Endodermal cell (in vitro differentiated cells): ENCODE measurements at places on chromosomes 3 and 15. TPM values are rescaled to one million over a fixed set of nuclear protein-coding genes. Genes with fewer than 3 reads are reported as not detected.

P2RY14 gene
- total RNA-seq, result not detected in 3 replicates

SNRPA1 gene
- total RNA-seq, result 111 and 121 TPM in 2 replicates

VWA5B2 gene
- 0.69 to 1.5 TPM (median 0.97 TPM) in 3 replicates for total RNA-seq

ESYT3 gene
- 6.8 and 7.7 TPM in 2 replicates for total RNA-seq

- H3K4me1 ChIP-seq, result no peaks in the 10 kb centered on the region
- no peaks in the 10 kb centered on the region for H3K27me3 ChIP-seq
- H3K4me3 ChIP-seq, result no peak overlapping the region
- DNase-seq, result no peak
- H3K36me3 ChIP-seq, result no peaks in the 10 kb centered on the region
These were observed 7.9 kb upstream of the BCL2A1 start for GRCh38 chr15:79978655-79979514.

DNA sequence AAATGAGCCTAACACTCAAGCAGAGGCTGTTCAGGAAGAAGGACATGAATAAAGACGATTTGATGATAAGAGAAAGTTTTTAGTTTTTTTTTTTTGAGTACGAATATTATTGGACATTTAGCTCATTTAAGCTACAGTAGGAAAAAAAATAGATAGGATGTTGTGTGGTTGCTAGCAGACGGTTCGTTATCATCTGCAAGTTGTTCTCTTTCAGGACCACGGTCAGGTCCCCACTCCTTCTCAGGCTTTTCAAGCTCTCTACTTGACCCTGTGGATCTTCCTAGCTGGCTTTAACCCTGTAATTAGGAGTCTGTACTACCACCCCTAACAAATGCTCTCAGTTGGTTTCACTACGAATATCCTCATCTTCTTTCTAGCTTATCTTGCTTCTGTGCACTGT lies 1.1 kb downstream of the KCNH8 start:
- H3K27me3 ChIP-seq, result no peaks in the 10 kb centered on the region
- H3K4me3 ChIP-seq, result peak overlapping the region; percentile 92
- H3K27ac ChIP-seq, result no peak overlapping the region
- peaks cover 8% of the 10 kb centered on the region for H3K4me1 ChIP-seq
- H3K36me3 ChIP-seq, result no peaks in the 10 kb centered on the region
- DNase-seq, result peak; percentile 86

DNA sequence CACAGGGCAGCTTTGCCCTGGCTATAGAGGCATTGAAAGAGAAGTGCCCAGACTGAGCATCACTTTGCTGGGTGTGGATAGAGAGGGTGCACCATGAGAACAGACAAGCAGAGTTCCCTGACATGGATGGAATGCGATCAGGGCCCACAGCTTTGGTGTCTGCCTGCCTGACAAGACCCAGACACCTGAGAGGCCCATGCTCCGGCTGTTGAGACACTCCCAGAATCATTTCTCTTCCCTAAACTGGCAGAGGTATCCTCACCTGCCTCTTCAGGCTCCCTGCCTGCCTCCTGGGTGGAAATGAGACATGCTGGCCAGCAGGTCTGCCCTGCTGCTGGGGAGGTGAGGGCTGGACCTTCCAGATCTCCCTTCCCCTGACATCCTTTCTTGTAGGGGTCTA lies 10.4 kb upstream of the CHST14 start:
- no peak overlapping the region for H3K4me3 ChIP-seq
- H3K27me3 ChIP-seq, result no peaks in the 10 kb centered on the region
- no peak overlapping the region for H3K27ac ChIP-seq
- H3K36me3 ChIP-seq, result peaks cover 40% of the 10 kb centered on the region
- DNase-seq, result no peak

DNA sequence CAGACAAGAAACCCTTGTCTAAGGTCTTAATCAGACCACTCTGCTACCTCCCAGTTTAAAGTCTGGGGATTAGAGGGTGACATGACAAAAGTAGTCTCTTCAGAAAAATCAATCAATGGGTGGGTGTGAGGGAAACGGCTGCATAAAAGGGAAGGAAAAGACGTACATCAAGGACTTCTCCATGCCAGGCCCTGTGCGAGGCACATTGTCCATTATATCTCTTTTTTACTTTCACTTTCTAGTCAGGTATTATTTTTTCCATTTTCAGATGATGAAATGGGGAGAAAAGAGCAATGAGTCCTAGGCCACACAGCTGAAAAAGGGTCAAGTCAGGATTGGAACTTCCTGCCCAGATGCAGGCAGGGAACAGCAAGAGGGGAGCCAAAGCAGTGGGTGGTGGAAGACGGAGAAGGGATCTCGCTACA lies 4.6 kb upstream of the CX3CR1 start:
- no peaks in the 10 kb centered on the region for H3K27me3 ChIP-seq
- H3K4me1 ChIP-seq, result no peaks in the 10 kb centered on the region
- no peak overlapping the region for H3K27ac ChIP-seq
- no peak overlapping the region for H3K4me3 ChIP-seq

GRCh38 chr3:130907966-130908365 lies 14.1 kb downstream of the ATP2C1 start:
- no peak overlapping the region for H3K27ac ChIP-seq
- H3K4me3 ChIP-seq, result no peak overlapping the region
- no peaks in the 10 kb centered on the region for H3K4me1 ChIP-seq
- no peaks in the 10 kb centered on the region for H3K27me3 ChIP-seq

DNA sequence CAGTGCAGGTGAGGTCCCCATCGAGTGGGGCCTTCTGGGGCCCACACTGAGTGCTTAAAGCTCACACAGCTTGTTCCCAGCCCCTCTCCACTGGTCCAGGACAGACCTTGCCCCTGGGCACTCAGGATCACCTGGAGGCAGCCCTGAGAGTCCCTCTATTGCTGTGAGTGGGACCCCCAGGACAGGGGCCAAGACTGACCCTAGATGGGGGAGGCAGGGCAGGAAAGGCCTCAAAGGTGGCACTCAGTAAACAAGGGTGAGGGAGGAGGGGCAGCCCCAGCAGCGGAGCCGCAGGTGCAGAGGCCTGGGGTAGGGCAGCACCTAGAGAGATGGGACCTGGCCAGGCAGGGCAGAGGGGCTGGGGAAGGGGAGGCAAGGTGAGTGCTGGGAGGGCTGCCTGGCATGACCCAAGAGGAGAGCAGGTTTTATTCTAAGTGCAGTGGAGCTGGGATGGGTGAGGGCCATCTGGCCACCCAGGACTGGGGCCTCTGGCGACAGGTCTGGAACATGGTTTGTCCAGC lies 27.9 kb downstream of the CFAP100 start:
- H3K4me1 ChIP-seq, result no peaks in the 10 kb centered on the region
- no peaks in the 10 kb centered on the region for H3K27me3 ChIP-seq
- H3K27ac ChIP-seq, result no peak overlapping the region

GRCh38 chr3:58350627-58351013 lies 17.9 kb downstream of the PXK start:
- H3K27ac ChIP-seq, result no peak overlapping the region
- DNase-seq, result no peak
- H3K36me3 ChIP-seq, result no peaks in the 10 kb centered on the region
- H3K4me1 ChIP-seq, result peaks cover 2% of the 10 kb centered on the region

DNA sequence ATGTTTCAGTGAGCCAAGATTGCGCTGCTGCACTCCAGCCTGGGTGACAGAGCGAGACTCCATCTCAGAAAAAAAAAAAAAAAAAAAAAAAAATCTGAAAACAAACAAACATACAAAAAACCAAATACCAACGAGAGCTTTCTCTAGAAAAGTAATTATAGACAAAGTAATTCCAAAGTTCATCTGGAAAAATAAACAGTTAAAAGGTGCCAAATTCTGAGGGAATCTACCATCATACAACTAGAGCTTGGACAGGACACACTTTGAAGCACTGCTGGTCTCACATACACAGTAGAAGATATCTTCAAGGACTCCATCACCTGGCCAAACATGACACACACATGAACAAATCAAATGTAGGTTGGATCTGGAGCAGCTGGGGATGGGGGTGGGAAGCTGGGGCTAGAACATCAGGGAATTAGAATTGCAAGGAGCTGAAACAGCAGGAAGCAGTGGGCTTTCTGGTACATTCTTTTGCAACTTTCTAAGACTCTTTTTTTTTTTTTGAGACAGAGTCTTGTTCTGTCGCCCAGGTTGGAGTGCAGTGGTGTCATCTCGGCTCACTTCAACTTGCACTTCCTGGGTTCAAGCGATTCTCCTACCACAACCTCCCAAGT lies 41.1 kb upstream of the CTSH start:
- no peaks in the 10 kb centered on the region for H3K4me1 ChIP-seq
- H3K4me3 ChIP-seq, result no peak overlapping the region
- no peaks in the 10 kb centered on the region for H3K27me3 ChIP-seq
- no peak for DNase-seq
- no peak overlapping the region for H3K27ac ChIP-seq

DNA sequence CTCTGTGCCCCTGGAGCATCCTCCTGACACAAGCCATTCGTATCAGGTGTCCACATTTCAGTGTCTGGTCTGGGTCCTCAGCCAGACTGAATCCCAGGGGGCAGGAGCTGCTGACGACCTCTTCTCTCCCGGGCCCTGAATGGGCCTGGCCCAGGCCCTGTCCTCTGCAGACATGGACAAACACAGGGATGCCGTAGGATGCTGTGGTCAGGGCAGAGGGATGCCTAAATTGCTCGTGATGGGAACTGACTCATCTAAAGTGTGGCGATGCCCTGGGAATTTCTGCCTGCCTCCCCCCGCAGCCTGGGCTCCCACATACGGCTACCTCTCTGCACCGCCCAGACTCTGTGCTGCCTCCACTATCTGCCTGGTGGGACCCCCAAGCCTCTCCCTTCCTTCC lies 58.5 kb upstream of the CTSH start:
- H3K36me3 ChIP-seq, result no peaks in the 10 kb centered on the region
- no peak overlapping the region for H3K4me3 ChIP-seq
- H3K27ac ChIP-seq, result no peak overlapping the region
- DNase-seq, result no peak

GRCh38 chr3:32835961-32836360 lies 18.2 kb downstream of the TRIM71 start:
- no peak overlapping the region for H3K27ac ChIP-seq
- peaks cover 28% of the 10 kb centered on the region for H3K4me1 ChIP-seq
- DNase-seq, result peak; percentile 81
- no peak overlapping the region for H3K4me3 ChIP-seq
- H3K27me3 ChIP-seq, result no peaks in the 10 kb centered on the region
- H3K36me3 ChIP-seq, result peaks cover 7% of the 10 kb centered on the region

DNA sequence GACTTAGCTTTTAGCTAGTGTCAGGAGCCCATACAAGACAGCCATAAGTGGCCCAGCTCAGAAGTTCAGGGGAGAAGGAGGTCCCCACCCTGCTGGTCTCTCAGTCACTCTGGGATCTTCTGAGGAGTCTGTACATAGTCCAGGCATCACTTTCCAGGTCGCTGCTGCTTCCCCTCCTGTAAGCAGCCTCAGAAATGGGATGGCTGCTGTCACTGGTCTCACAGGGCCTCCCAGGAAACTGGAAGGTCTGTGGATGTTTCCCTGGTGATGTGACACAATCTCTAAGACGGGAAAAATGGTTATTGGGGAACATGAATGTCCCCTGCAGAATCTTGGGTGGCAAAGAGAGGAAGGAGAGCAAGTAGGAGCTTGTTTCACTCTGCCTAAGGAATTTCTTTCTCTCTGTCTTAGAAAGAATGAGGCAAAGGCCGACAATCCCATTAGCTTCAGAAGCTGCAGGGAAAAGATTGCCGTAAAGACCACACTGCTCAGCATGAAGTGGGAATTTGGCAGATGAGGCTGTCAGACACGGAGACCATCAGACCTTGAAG lies 43.2 kb upstream of the TNFAIP8L3 start:
- no peak overlapping the region for H3K27ac ChIP-seq
- no peaks in the 10 kb centered on the region for H3K4me1 ChIP-seq
- H3K36me3 ChIP-seq, result no peaks in the 10 kb centered on the region
- H3K27me3 ChIP-seq, result no peaks in the 10 kb centered on the region
- no peak overlapping the region for H3K4me3 ChIP-seq

DNA sequence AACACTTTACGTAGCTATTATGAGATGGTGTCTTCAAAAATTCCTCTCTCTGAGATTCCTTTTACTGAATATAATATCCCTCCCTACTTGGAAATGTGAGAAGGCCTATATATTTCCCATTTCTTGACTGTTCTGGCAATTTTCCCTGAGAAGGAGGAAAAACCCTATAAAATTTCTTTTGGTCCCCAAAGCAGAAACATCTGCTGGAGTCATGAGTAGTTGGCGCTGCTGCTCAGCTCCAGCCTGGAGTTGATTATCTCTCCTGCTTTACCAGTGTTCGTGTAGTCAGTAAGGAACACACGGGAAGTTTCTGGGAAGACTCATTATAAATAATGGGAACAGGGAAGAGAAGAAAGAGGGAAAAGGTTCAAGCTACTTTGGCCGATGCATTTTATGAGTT lies 680.1 kb downstream of the EPHA3 start:
- no peak for DNase-seq
- H3K27me3 ChIP-seq, result no peaks in the 10 kb centered on the region
- H3K4me3 ChIP-seq, result no peak overlapping the region
- H3K36me3 ChIP-seq, result no peaks in the 10 kb centered on the region

GRCh38 chr3:8460050-8460708 lies 41.4 kb upstream of the LMCD1 start:
- H3K27me3 ChIP-seq, result no peaks in the 10 kb centered on the region
- no peaks in the 10 kb centered on the region for H3K36me3 ChIP-seq
- H3K4me1 ChIP-seq, result peaks cover 14% of the 10 kb centered on the region

DNA sequence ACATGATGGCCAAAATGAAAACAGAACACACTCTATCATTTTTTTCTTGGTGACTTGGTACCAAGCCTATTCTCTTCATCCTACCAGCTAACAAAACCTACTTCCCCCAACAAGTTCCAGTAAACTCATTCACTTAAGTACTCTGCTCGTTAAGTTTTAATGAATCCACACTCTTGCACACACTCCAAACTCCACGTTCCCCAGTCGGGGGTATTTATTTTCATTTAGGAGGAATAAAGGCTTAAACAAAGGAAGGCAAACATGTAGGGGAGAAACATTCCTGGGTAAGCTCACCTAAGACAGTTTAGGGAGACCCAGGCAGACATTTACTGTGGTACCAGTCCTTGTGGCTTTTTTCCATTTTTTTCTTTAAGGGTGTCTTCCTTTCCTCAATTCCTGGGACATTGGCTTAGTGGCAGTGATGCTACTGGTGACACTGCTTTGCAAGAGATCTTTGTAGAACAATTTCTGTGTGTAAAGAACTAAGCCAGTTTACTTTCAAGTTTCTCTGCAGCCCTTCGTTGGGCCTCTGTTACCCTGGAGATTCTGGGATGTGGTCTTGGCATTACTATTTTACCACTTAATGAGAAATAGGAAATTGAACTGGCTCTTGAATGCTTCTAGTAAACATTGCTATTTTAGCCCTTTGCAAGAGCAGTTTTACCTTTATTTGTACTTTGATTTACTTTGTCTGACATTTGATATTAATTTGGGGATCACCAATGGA lies 117.3 kb upstream of the C15orf61 start:
- no peaks in the 10 kb centered on the region for H3K27me3 ChIP-seq
- no peak overlapping the region for H3K27ac ChIP-seq
- peaks cover 3% of the 10 kb centered on the region for H3K4me1 ChIP-seq
- H3K36me3 ChIP-seq, result no peaks in the 10 kb centered on the region

- H3K27ac ChIP-seq, result no peak overlapping the region
- no peaks in the 10 kb centered on the region for H3K27me3 ChIP-seq
- no peaks in the 10 kb centered on the region for H3K36me3 ChIP-seq
- no peak for DNase-seq
These were observed 71.9 kb downstream of the FILIP1L start for GRCh38 chr3:100042166-100042981.
